Activated CD4-positive, alpha-beta T cell treated with anti-CD3 and anti-CD28 coated beads for 36 hours (primary cell): ENCODE measurements at places on chromosomes 7 and 10.

- DNase-seq: no peak
These were observed 246.5 kb downstream of the COBL start for GRCh38 chr7:51070151-51070550.

GRCh38 chr10:42988069-42988468, 88.8 kb upstream of the RET start:
- DNase-seq: no peak

GRCh38 chr7:95718577-95719410, 53.6 kb upstream of the DYNC1I1 start:
- DNase-seq: no peak

GRCh38 chr7:29346231-29346978, 151.8 kb downstream of the CHN2 start:
- no peak for DNase-seq

DNA sequence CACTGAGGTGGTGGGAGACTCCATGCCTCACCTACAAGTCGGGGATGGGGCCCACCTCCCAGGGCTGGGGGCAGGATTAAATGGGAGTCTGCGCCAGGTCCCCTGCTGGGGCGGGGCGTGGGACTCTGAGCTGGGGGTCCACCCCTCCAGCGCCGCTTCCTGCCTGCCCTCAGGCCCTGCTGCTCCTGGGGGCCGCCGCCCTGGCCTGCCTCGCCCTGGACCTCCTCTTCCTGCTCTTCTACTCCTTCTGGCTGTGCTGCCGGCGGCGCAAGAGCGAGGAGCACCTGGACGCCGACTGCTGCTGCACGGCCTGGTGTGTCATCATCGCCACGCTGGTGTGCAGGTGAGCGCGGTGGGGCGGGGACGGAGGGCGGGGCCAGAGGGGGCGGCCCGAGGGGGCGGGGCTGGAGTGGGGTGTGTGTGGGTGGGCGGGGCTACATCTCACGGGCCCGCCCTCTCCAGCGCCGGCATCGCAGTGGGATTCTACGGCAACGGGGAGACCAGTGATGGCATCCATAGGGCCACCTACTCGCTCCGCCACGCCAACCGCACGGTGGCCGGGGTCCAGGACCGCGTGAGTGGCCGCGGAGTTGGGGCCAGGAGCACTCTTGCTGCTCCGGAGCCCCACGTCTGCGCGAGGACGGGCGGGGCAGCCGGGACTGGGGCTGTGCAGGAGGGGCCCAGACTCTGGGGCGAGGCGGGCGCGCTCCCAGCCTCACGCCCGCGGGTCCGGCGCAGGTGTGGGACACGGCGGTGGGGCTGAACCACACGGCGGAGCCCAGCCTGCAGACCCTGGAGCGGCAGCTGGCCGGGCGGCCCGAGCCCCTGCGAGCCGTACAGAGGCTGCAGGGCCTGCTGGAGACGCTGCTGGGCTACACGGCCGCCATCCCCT, 15.1 kb downstream of the TTYH3 start:
- DNase-seq: peak; percentile 24

GRCh38 chr10:23630885-23631284, 192.0 kb downstream of the OTUD1 start:
- DNase-seq: no peak

GRCh38 chr7:35003679-35004303, 33.5 kb downstream of the DPY19L1 start:
- no peak for DNase-seq

DNA sequence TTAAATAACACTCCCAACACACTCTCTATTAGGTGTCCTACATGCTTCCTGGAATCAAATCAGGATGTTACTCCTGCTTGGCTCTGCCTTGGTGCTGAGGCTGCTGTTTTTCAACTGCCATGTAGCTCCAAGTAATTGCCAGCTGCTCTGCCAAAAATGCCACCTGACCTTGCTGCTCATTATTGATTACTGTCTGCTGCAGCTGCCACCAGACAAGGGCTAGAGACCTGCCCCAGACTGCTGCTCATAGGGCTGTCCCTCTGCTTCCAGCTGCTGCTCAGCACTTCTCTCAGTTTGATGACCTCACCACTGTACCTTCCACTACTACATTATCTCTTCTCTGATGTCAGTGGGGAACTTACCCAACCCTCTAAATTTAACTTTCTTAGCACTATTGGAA, 102.5 kb downstream of the PCLO start:
- no peak for DNase-seq

GRCh38 chr7:72038022-72038732, 374.0 kb downstream of the CALN1 start:
- no peak for DNase-seq

GRCh38 chr10:15884447-15884846, 24.1 kb upstream of the MINDY3 start:
- DNase-seq: no peak

- DNase-seq: peak; percentile 51
These were observed 2.1 kb upstream of the LIPM start for GRCh38 chr10:88800152-88801125.

DNA sequence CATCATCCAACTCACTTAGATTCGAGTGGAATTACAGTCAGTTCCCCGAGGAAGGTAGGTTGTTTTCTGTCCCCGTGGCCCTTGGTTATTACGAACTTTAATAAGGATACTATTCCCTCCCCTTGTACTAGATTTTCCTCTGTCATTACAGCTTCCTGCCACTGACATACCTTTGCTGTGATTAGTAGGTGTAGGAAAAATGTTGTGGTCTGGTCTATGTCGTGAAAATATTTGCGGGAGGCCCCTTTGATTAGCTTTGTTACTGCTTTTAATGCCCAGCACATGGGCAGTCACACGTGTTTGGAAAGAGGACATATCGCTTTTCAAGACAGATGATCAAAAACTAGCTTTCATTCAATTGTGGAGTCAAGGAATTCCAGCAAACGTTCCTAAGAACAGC, 92.2 kb downstream of the GATA3 start:
- DNase-seq: no peak

DNA sequence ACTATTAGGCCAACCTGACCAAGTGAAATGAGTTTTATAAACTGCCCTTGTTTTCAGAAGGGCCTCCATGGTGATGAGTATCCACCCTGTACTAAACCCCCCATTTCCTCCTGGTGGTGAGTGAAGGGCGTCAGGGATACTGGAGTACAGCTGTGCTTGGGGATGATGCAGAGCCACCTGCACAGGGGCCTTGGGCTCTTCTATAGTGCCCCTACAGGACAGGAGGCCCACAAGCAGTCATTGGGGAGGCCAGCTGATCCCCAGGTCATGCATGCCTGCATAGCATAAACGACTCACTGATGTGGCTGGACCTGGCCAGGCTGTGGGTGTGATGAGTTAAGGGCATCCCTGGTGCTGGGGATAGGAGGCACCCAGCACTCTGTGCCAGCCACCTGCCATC, 114.1 kb upstream of the CELF2 start:
- DNase-seq: peak; percentile 13

DNA sequence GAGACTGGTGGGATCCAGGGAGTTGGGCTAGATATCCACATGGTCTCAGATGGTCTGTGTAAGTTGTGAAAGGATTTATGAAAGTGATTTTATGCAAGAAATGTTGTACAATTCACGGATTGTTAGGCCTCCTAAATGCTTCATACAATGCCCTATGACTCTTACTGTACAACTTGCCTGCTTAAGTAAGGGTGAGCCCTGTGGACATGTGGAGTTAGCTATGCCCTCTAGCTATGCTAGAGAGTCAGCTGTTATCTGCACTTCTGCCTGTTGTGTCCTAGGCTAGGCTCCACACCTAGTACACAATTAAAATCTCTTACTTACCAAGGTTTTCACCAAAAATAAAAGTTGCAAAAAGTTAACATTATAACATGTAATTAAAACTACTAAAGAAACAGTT, 1.7 kb upstream of the CFAP43 start:
- DNase-seq: no peak

DNA sequence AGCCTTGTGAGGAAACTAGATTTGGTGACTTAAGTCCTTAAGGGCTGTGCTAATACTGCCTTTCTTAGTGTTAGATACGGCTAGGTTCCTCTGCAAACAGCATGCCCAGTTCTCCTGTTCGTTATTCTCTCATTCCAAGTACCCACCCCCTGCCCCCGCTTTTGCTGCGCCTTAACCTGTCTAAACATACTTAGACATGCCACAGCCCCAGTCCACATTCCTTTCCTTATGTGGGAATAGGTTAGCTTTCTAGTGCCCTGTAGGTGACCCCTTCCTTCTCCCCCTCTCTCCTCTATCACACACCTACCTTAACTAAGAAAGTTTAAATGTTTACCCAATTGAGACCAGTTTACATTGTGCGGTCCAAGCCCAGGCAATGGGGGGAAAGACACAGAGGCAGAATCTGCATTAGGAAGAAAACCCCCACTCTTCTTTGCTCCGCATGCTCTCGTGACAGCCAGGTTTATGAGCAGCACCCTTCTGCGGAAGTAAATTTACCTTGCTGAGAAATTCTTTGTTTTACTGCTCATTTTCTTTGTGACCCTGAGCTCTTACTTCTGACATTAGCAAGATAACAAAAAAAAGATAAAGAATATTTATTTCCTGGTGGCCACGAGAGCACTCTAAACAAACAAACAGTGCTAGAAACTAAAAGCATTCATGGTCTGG, 48.8 kb downstream of the VIM start:
- DNase-seq: no peak

- DNase-seq: no peak
These were observed 407.4 kb downstream of the KCNMA1 start for GRCh38 chr10:77230194-77230593.

GRCh38 chr7:28703037-28703765, 254.9 kb downstream of the TRIL start:
- no peak for DNase-seq

- DNase-seq: peak; percentile 80
These were observed 7.3 kb downstream of the FGFBP3 start for GRCh38 chr10:91901784-91902677.

- DNase-seq: no peak
These were observed 303.6 kb upstream of the AKR1E2 start for GRCh38 chr10:4522296-4523000.

DNA sequence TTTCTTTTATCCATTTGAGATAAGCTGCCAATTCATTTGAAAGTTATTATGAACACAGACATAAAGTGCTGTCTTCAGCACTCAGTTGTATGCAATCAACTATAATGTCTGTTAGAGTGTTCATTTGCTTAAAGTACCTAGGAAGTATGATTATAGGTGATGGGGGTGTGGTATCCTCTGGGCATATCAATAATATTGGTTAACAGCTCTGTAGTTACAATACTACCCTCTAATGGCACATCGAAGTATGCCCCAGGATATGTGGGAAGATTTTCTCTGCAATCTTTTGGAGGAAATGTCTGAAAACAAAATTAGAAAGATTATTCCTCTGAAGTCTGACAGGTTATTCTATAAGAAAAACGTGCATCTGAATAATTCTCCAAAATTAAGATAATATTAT, 429.7 kb downstream of the ARL4A start:
- DNase-seq: no peak

DNA sequence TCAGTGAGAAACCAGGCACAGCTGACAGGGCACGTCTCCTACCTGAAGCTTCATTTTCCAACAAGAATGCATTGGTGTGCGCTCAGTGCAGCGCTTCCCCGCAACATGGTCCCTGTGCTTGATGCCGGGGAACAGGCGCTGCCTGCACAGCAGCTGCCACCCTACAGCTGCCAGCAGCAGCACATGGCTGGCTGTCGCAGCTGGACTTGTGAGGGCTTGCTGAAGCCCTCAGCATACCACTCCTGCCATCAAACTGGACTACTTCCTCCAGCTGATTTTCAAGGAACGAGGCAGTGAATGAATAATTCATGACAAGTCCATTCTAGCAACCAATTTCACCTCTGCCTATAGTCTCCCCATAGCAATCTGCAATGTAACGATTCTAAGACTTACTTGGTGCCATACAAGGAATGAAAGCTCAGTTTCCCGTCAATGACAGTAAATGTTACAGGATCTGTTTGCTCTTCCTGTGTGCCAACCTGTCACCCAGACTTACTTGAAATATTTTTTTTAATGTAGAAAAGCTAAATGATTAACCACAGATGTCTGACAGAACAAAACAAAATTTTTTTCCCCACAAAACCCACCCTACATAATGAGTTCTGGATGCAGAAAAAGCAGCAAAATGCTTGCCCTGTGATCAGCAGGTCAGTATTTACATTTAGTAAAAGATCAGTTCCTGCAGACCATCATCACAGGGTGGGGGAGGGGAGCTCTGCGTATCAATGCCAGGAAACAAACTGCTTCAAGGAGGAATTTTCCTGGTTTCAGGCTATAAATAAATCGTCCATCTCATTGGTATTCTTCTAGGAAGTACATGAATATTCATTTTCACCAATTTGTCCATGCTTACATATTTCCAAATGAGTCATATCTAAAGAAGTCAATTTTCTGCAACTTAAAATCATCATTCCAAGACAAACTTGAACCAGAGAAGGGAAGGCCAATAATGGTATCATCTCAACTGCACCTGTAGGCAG, 140.6 kb downstream of the ALOX5 start:
- no peak for DNase-seq

- no peak for DNase-seq
These were observed 260.6 kb downstream of the POU6F2 start for GRCh38 chr7:39238234-39238869.

DNA sequence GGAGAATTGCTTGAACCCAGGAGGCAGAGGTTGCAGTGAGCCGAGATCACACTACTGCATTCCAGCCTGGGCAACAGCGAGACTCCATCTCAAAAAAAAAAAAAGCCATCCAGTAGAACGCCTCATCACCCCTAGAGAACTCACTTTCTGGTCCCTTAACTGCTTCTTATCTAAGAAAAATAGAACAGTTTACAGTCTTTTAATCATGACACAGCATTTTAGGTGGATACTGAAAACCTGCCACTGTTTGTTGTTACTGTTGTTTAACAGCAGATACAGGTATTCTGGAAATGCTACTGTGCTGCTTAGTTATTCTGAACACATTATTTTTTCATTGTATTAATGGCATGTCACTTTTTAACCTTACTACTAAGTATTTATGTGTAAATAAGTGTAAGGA, 624.3 kb upstream of the GHITM start:
- DNase-seq: no peak

GRCh38 chr10:129713659-129714265, 246.7 kb downstream of the MGMT start:
- DNase-seq: no peak

DNA sequence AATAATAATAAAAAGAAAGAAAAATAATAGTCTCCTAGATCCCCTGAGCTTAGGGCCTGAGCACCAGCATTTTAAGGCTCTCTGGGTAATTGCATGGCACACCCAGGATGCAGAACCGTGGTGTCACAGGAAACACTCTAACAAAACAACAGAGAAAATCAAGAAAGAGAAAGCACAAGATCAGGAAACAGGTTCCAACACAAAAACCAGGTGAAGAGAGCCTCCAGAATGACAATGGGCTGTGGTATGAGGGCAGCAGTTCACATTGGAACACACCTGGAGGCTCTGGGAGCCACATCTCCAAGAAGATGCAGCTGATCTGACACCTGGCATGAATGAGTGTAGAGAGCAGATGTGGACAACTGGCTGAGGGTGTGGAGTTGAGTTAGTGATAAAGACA, 7.1 kb downstream of the MMRN2 start:
- peak; percentile 5 for DNase-seq

DNA sequence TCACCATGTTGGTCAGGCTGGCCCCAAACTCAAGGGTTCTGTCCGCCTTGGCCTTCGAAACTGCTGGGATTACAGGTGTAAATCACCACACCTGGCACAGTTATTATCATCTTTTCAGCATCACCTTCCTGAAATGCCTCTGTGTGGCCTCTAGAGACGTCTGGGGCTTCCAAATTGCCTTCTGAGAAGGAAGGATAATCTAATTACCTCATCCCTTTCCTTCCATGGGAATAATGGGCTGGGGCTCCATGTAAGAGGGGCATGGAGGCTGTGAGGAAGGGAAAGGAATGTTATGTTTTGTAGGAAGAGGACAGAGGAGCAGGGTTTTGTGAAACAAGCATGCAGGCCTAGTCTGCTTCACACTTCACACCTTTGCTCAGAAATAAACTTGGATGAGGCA, 22.2 kb upstream of the PODXL start:
- no peak for DNase-seq

GRCh38 chr10:89342206-89342958, 14.6 kb downstream of the IFIT3 start:
- no peak for DNase-seq
